ENCODE measurements at places on chromosomes 1 and 21. TPM values are rescaled to one million over a fixed set of nuclear protein-coding genes. Genes with fewer than 3 reads are reported as not detected.

DNA sequence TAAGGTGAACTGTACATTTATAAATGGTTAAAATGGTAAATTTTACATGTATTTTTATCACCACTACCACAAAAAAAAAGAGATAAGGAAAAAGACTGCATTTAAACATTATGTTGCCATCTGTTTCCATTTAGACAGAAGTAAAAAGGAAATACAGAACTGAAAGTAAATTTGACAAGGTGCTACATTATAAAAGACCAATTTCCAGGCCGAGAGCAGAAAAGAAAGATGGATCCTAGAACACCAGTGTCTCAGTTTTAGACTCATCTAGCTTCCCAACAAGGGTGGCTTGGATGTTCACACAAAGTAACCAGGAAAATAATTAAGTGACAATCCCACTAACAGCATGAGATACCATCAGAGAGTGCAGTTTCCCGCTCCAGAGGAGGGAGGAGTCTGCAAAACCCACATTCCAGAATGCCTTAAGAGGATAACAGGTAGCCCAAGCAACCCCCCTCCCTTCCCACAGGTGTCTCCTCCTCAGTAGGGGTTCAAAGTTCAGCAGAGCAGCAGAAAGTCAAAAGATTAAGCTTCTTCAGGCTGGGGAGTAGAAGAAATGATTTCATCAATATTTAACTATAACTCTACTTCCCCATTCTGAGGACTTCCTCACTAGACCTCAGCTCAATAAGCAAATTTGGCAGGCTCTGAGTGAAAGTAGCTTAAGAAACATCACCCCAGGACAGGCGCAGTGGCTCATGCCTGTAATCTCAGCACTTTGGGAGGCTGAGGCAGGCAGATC, 11.8 kb downstream of the TPM3 start:
- H3K4me3 ChIP-seq: peak overlapping the region; percentile 100
- peaks cover 79% of the 10 kb centered on the region for H3K4me1 ChIP-seq
- peak; percentile 31 for DNase-seq
- peak overlapping the region; percentile 94 for H3K27ac ChIP-seq

- H3K27me3 ChIP-seq: no peaks in the 10 kb centered on the region
- H3K36me3 ChIP-seq: no peaks in the 10 kb centered on the region
- no peak for DNase-seq
- no peak overlapping the region for H3K27ac ChIP-seq
- H3K4me3 ChIP-seq: no peak overlapping the region
Observed at GRCh38 chr1:40922969-40923368, 56.5 kb upstream of the CTPS1 start.

Gene PRRX1
- total RNA-seq: not detected

GRCh38 chr1:207748737-207749528, 2.9 kb upstream of the CD46 start:
- H3K4me1 ChIP-seq: peaks cover 37% of the 10 kb centered on the region
- H3K27ac ChIP-seq: no peak overlapping the region
- H3K4me3 ChIP-seq: no peak overlapping the region
- no peak for DNase-seq

Gene CCDC30
- 4.3 TPM for total RNA-seq

DNA sequence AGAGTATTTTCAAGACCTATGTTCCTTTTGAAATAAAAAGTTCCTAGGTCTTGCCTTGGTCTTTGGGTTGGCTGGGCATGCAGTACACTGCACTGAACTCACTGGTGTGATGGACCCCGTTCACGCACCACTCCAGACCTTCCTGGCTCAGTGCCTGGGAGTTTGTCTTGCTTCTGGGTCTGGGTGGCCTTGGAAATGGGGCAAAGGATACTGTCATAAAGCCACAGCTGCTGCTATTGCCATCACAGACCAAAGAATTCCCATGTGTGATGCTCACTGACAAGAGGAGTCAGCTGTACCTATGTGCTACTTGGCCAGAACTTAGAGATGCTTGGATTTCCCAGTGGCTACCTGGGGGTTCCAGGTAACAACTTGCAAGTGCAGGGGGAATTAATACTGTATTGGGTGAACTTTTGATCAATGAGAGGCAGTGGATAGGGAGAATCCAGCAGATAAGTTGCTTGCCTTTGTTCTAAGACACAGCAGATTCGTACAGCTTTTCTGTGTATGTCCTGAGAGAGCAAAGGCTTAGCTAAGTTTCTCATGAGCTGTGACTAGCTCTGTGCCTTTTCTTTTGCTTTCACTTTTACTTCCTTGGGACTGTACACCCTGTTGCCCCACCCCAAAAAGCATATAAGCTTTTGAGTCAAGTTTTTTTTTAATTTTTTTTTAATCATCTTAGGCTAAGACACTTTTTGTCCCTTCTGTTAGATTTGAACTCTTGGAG, 115.3 kb downstream of the RUNX1 start:
- no peak for DNase-seq
- peak overlapping the region; percentile 91 for H3K27ac ChIP-seq
- H3K4me1 ChIP-seq: peaks cover 73% of the 10 kb centered on the region
- H3K4me3 ChIP-seq: peak overlapping the region; percentile 78

Gene ANGPTL7
- total RNA-seq: not detected

Gene CA6
- not detected for total RNA-seq

DNA sequence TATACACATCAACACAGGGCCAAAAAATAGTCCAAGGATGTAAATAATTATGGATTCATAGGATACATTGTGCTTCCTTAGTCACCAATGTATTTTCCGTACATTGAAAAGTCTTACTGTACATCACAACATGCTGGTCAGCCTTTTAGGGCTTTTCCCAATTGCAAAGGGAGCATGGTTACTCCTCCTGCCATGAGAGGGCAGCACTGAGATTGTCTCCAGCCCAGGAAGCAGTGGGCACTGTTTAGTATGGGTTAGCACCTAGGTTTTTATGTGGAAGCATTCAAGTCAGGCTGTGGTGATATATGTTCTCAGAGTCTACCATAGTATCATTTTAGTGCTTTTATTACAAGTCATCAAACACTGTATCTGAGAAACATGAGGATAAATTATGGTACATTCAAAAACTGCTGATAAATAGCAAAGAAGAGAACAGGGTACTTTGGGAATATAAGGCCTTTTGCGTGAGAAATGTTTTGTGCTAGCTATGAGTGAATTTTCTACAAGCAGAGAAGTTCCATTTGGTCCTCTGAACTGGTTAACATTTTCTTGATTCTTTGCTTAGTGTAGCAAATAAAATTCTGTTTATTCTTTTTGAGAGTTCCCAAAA, 34.0 kb downstream of the ST6GALNAC5 start:
- H3K4me1 ChIP-seq: no peaks in the 10 kb centered on the region
- no peak overlapping the region for H3K4me3 ChIP-seq
- H3K27ac ChIP-seq: no peak overlapping the region
- no peak for DNase-seq

DNA sequence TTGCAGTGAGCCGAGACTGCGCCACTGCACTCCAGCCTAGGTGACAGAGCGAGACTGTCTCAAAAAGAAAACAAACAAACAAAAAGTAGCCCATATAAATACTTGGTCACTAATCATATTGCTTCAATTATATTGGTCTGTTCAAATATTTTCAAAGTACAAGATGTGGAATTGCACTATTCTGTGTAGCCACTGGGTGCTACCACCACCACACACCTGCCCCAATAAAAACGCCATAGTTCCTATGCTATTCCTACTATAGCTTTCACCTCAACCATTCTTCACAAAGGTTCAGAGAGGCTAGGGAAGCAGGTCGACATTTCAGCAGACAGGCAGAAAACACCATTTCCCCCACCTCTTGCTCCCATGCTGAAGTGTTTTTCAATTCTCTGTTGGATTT, 16.7 kb downstream of the NDC1 start:
- H3K4me1 ChIP-seq: no peaks in the 10 kb centered on the region
- no peak overlapping the region for H3K27ac ChIP-seq
- no peak for DNase-seq

- H3K4me3 ChIP-seq: no peak overlapping the region
- H3K4me1 ChIP-seq: peaks cover 13% of the 10 kb centered on the region
- no peaks in the 10 kb centered on the region for H3K27me3 ChIP-seq
- peaks cover 12% of the 10 kb centered on the region for H3K36me3 ChIP-seq
- H3K27ac ChIP-seq: no peak overlapping the region
- no peak for DNase-seq
Observed at GRCh38 chr1:198902655-198903054, 263.8 kb downstream of the PTPRC start.

- H3K27ac ChIP-seq: no peak overlapping the region
- no peak overlapping the region for H3K4me3 ChIP-seq
- H3K27me3 ChIP-seq: no peaks in the 10 kb centered on the region
Observed at GRCh38 chr1:91699339-91699974, 186.5 kb downstream of the TGFBR3 start.

Gene MPL
- total RNA-seq: not detected

GRCh38 chr1:111142356-111142975, 2.4 kb downstream of the CEPT1 start:
- H3K4me3 ChIP-seq: peak overlapping the region; percentile 100
- H3K36me3 ChIP-seq: peaks cover 41% of the 10 kb centered on the region
- H3K27me3 ChIP-seq: no peaks in the 10 kb centered on the region
- no peak for DNase-seq

- H3K4me1 ChIP-seq: no peaks in the 10 kb centered on the region
- H3K27ac ChIP-seq: no peak overlapping the region
- no peak overlapping the region for H3K4me3 ChIP-seq
- H3K27me3 ChIP-seq: no peaks in the 10 kb centered on the region
Observed at GRCh38 chr1:119735217-119735616, 23.5 kb downstream of the PHGDH start.

DNA sequence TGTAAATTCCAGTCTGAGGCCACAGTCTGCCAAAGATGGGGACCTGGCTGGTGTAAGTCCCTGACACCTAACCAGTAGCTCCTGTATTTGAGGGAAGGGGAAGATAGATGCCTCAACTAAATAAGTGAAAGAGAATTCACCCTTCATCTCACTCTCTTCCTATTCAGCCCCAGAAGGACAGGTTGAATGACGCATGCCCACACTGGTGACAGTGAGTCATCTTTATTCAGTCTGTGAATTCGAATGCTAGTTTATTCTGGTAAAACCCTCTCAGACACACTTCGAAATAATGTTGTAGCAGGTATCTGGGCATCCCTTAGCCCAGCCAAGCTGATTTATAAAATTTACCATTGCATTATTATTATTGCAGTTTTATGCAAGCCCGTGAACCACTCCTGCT, 617.0 kb upstream of the PRMT6 start:
- no peaks in the 10 kb centered on the region for H3K27me3 ChIP-seq
- no peaks in the 10 kb centered on the region for H3K4me1 ChIP-seq
- no peak overlapping the region for H3K27ac ChIP-seq
- DNase-seq: no peak

- H3K4me3 ChIP-seq: no peak overlapping the region
- H3K27ac ChIP-seq: no peak overlapping the region
- peak; percentile 12 for DNase-seq
Observed at GRCh38 chr1:228098323-228098931, 4.7 kb downstream of the C1orf35 start.

DNA sequence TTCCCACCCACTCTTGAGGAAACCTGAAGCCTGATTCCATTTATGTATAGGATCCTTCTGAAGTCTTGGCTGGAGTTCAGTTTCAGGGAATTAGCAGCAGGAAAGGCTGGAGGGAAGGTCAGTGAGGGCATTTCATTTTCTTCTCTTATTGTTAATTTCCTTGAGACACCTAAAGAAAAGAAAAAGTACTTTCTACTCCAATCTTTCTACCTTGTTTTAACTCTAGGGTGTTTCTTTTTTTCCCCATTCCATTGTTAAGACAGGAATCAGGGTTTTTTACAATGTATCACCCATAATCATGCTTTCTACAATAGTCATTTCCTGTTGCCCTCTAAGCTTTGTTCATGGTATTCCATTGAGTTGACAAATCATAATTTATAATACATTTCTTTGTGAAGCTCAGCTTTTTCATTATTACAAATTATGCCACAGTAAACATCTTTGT, 27.4 kb downstream of the SNRPE start:
- H3K4me3 ChIP-seq: no peak overlapping the region
- peaks cover 6% of the 10 kb centered on the region for H3K36me3 ChIP-seq
- H3K4me1 ChIP-seq: no peaks in the 10 kb centered on the region
- H3K27me3 ChIP-seq: no peaks in the 10 kb centered on the region
- no peak overlapping the region for H3K27ac ChIP-seq
- no peak for DNase-seq

GRCh38 chr1:28915031-28915895, 894 bp downstream of the EPB41 start:
- peaks cover 8% of the 10 kb centered on the region for H3K36me3 ChIP-seq
- H3K27me3 ChIP-seq: no peaks in the 10 kb centered on the region
- peak overlapping the region; percentile 97 for H3K4me3 ChIP-seq
- peak; percentile 21 for DNase-seq
- H3K4me1 ChIP-seq: peaks cover 50% of the 10 kb centered on the region
- peak overlapping the region; percentile 88 for H3K27ac ChIP-seq

GRCh38 chr1:9241891-9242290, 7.3 kb downstream of the H6PD start:
- H3K27me3 ChIP-seq: no peaks in the 10 kb centered on the region
- no peak overlapping the region for H3K4me3 ChIP-seq
- DNase-seq: no peak
- peaks cover 16% of the 10 kb centered on the region for H3K36me3 ChIP-seq

- H3K27me3 ChIP-seq: no peaks in the 10 kb centered on the region
- no peak overlapping the region for H3K27ac ChIP-seq
- no peaks in the 10 kb centered on the region for H3K4me1 ChIP-seq
- DNase-seq: no peak
Observed at GRCh38 chr1:238592621-238593020, 701.9 kb upstream of the ZP4 start.

- H3K4me1 ChIP-seq: peaks cover 4% of the 10 kb centered on the region
- no peak for DNase-seq
- H3K27ac ChIP-seq: no peak overlapping the region
- peaks cover 53% of the 10 kb centered on the region for H3K36me3 ChIP-seq
Observed at GRCh38 chr1:39420493-39420892, 70.9 kb upstream of the BMP8A start.

Gene CLCA1
- total RNA-seq: not detected

Gene AGO1
- 30.3 TPM for total RNA-seq

DNA sequence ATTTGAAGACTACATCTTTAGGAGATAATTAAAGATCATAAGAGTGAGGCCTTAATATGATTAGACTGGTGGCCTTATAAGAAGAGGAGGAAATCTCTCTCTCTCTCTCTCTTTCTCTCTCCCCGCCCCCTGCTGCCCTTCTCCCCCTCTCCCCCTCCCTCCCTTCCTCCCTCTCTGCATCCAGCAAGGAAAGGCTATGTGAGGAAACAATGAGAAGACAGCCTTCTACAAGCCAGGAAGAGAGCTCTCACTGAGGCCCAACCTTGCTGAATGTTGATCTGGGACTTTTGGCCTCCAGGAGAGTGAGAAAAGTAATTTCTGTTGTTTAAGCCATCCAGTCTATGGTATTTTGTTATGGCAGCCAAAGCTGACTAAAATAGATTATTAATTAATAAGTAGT, 21.6 kb downstream of the FOXD3 start:
- H3K4me1 ChIP-seq: no peaks in the 10 kb centered on the region
- no peak for DNase-seq
- H3K27ac ChIP-seq: no peak overlapping the region
- H3K36me3 ChIP-seq: no peaks in the 10 kb centered on the region
- no peak overlapping the region for H3K4me3 ChIP-seq
- peaks cover 17% of the 10 kb centered on the region for H3K27me3 ChIP-seq

GRCh38 chr1:203791498-203791897, 3.9 kb upstream of the ZBED6 start:
- H3K36me3 ChIP-seq: peaks cover 10% of the 10 kb centered on the region
- no peaks in the 10 kb centered on the region for H3K27me3 ChIP-seq
- H3K4me1 ChIP-seq: peaks cover 14% of the 10 kb centered on the region
- no peak overlapping the region for H3K27ac ChIP-seq
- DNase-seq: no peak
- no peak overlapping the region for H3K4me3 ChIP-seq

GRCh38 chr1:219507437-219507836, 105.5 kb downstream of the ZC3H11B start:
- no peak overlapping the region for H3K4me3 ChIP-seq
- no peak for DNase-seq
- no peaks in the 10 kb centered on the region for H3K27me3 ChIP-seq
- H3K36me3 ChIP-seq: no peaks in the 10 kb centered on the region

GRCh38 chr1:107695341-107695740, 269.6 kb downstream of the VAV3 start:
- no peak overlapping the region for H3K4me3 ChIP-seq
- H3K27ac ChIP-seq: no peak overlapping the region
- no peaks in the 10 kb centered on the region for H3K27me3 ChIP-seq
- peaks cover 66% of the 10 kb centered on the region for H3K36me3 ChIP-seq
